SW480 (cell line): ENCODE measurements at places on chromosomes 1 and 21.

- peak; percentile 18 for DNase-seq
Measured at GRCh38 chr1:4494558-4494957, 159.9 kb upstream of the AJAP1 start.

DNA sequence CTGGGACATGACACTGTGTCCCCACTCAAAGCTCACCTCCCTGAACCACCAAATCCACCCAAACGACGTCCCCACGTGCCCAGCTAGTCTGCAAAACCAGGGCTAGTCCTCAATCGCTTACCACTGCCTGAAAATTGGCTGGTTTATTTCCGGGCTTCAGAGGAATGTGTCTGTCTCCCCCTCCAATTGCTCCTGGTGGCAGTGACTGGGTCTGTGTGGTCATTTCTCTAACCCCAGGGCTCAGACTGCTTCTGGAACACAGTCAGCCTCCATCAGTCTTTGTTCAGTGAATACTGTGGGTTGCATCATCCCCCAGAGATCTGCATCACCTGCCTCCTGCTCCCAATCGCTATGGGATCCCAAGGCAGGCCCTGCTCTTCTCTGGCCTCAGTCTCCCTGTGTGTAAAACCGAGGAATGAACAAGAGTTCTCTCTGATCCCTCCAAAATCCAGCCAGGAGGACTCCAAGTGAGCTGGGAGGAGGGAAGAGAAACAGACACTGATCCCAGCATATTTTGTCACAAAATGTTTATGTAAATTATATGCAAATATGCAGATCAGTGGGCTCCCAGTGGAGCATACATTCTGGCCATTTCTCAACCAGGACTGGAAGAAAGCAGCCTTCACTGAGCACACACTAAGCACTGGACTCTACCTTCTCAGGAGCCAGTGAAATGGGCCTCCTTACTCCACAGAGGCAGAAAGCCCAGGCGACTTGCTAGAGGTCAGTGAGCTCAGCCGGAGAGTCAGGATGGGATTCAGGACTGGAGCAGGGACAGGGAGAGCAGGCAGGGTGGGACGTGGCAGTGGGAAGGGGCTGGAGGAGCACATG lies 20.9 kb downstream of the SDC3 start:
- peak; percentile 40 for DNase-seq

DNA sequence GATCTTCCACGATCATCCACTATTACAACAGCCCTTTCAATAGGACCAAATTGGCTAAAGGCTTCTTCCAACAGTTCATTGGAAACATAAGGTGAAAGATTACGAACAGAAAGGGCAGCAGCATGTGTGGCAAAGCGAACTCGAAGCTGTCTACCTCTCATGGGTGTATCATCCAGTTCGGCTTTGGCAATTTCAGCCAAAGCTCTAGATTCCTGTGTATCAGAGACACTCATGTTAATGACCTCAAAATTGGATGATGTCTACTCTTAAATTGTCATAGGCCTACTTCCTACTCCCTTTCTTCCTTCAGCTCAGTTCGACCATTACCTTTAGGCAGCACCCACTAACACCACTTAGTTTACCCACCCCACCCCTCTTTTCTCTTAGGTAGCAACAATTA lies 2.2 kb downstream of the SFPQ start:
- DNase-seq: no peak

DNA sequence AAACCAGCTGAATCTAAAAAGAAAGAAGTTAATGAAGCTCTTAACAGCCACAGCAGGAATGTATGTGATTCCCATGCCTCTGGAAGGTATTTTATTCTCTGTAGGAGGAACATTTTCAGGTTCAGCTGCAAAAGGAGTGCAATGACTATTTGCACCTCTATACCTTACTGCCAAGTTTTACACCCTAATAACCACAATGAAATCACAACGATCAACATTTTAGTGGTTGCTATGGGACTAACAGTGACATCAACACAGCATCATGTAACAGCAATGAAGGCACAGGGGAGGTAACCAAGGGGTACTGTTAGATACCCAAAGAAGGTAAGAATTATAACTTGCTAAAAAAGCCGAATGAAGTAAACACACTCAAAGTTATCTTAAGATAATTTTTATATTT lies 116.3 kb upstream of the HP1BP3 start:
- no peak for DNase-seq

GRCh38 chr1:9371391-9371935 lies 78.8 kb downstream of the SPSB1 start:
- no peak for DNase-seq
